NCI-H2029 (cell line): ENCODE measurements at places on chromosomes 4 and X.

DNA sequence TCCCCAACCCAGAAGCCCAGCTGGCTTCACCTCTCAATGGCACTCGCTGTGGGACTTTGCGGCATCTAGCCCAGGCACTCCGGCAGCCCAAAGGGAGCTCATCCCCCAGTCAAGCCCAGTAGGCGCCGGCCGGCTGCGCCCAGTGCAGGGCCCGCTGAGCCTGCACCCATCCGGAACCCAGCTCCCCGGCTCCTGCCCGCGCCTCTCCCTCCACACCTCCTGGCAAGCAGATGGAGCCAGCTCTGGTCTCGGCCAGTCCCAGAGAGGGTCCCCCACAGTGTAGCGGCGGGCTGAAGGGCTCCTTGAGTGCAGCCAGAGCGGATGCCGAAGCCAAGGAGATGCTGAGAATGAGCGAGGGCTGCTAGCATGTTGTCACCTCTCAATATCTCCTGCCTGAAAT is 116.8 kb upstream of the UGT8 start:
- DNase-seq, result no peak

- no peak for DNase-seq
Observed at GRCh38 chr4:126800575-126801141, 832.1 kb upstream of the INTU start.

GRCh38 chr4:8188743-8189550 is 10.1 kb upstream of the SH3TC1 start:
- peak; percentile 96 for DNase-seq

DNA sequence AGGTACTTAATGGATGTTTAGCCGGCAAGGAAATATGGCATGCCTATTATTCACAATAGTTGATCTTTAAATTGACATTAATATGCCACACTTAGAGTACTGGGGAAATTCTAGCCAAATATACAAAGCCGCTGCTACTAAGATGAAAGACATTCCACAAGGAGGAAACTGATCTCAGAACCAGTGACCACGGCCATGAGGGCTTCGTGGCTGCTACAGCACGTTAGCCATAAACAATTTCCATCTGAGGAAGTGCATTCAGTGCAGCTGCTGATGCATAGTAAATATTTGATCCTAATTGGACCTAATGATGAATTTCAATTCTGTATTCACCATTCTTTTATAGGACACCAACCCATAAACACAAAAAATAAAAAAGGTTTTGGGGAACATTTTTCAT is 59.1 kb downstream of the SORBS2 start:
- no peak for DNase-seq

GRCh38 chr4:159481936-159482335 is 379.1 kb downstream of the RAPGEF2 start:
- DNase-seq, result no peak

GRCh38 chr4:2946812-2947600 is 16.2 kb downstream of the NOP14 start:
- no peak for DNase-seq

DNA sequence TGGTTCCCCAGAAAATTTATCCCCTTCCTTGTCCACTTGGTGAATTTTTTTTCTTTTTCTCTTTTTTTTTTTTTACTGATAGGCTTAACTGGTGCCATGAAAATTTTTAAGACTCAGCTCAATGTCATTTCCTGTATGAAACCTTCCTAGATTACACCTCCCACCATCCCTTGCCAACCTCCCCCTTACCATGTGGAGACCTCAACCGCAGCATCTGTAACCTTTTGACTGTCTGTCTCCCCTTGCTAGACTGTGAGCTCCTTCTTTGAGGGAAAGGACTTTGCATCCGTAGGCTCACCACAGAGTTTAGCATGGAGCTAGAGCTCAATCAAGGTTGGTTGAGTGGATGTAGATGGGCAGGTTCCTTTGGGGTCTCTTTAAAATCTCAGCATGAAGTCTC is 5.2 kb upstream of the PGRMC1 start:
- no peak for DNase-seq

- no peak for DNase-seq
Observed at GRCh38 chrX:48477960-48478755, 2.2 kb downstream of the FTSJ1 start.

- DNase-seq, result peak; percentile 1
Observed at GRCh38 chrX:35380808-35381700, 417.1 kb upstream of the MAGEB16 start.

DNA sequence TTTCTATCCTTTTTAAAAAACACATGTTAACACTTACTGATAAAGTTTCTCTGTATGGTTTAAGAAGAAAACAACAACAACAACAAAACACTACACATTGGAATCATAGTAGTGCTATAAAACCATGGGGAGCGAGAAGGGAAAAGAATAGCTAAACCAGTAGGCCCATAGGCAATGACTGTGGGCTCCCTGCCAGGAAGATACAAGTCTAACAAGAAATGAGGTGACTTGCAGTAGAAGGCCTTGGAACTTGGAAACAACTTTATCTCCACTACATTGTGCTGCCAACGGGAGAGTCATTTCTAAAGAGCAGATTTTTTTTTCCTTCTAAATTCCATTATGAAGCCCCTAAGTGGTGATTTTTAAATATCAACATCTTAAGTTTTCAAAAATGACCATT is 78.0 kb downstream of the GPC4 start:
- DNase-seq, result no peak

GRCh38 chrX:150690126-150690525 is 3.1 kb upstream of the MTMR1 start:
- DNase-seq, result no peak

GRCh38 chr4:18198653-18199052 is 177.1 kb upstream of the LCORL start:
- no peak for DNase-seq

DNA sequence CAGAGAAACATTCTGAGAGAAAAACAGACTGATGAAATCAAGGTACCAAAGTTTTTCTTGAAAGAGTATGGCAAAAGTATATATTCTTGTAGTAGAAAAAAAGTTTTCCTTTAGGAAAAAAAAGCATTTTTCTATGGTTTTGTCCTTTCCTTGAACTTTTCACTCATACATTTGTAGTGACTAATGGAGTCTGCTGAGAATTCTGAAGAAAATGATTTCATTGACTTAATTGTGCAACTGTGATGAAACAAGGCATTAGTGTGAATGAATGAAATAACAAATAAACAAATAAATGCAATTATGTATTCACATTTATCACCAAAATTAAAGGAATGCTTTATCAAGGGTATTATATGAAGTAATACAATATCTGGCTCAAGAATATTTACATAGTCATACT is 5.7 kb downstream of the CSN1S1 start:
- DNase-seq, result no peak

DNA sequence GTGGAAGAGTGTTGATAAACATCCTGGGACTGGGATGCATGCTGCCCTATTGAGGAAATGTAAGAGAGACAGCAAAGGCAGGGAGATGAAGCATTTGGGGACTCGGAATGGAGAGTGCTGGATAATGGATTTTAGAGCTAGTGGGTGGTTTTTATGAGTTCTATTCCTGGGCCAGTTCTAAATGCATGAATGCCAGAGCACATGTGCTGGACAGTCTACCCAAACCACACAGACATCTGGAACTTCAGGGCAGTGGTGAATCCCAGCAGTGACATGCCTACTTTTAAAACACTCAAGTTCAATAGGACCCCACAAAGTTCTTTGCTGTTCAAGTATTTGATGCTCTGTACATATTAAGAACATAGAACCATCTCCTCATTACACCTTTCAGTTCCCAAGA is 133.9 kb downstream of the CBR4 start:
- DNase-seq, result no peak

- no peak for DNase-seq
Observed at GRCh38 chrX:145817331-145818185, at the start of gene SLITRK2. Gene SLITRK2 (plus strand): TSS chrX:145817829. CDS start chrX:145822426, 4,597 bp downstream.

GRCh38 chrX:31969714-31970113 is 897.9 kb upstream of the FTHL17 start:
- DNase-seq, result no peak

DNA sequence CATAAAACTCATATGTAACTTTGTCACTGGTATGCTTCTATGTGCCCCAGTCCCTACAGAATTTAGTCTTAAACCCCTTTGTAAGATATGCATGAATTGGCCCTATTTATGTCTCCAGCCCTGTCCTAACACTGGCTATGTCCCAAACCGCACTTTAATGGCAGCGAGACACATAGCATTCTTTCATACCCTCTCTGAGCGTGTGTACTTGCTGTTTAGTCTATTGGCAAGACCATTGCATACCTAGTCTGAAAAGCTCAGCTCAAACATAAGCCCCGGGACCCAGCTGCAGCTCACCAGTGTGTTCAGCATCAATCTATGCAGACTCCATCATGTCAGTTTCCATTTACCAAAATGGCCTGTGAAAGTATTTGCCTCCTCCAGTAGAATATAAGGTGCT is 1018.4 kb upstream of the TENM3 start:
- DNase-seq, result no peak

GRCh38 chr4:81314196-81314896 is 99.3 kb upstream of the PRKG2 start:
- peak; percentile 97 for DNase-seq

- no peak for DNase-seq
Observed at GRCh38 chr4:2794486-2795299, 1.8 kb downstream of the SH3BP2 start.

- DNase-seq, result peak; percentile 33
Observed at GRCh38 chrX:153474718-153475117, 4.3 kb upstream of the HAUS7 start.

DNA sequence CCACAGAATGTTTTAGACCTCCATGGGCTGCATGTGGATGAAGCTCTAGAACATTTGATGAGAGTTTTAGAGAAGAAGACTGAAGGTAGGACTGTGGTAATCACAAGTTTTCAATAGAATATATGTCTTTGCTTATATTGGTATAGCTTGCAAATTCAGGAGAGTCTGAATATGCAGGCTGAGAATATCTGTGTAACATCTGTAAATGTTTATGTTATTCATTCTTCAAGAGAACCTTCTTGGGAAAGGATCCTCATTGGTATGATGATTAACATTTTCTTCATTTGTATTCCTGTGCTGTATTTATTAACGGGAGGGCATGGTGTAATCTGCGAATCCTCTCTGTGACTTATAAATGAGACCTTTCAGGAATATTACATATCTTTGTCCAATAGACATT is 52.1 kb upstream of the RHOH start:
- DNase-seq, result no peak

GRCh38 chrX:142363501-142363900 is 158.4 kb upstream of the MAGEC2 start:
- DNase-seq, result no peak

GRCh38 chr4:2996415-2996814 is 33.0 kb downstream of the GRK4 start:
- DNase-seq, result no peak

DNA sequence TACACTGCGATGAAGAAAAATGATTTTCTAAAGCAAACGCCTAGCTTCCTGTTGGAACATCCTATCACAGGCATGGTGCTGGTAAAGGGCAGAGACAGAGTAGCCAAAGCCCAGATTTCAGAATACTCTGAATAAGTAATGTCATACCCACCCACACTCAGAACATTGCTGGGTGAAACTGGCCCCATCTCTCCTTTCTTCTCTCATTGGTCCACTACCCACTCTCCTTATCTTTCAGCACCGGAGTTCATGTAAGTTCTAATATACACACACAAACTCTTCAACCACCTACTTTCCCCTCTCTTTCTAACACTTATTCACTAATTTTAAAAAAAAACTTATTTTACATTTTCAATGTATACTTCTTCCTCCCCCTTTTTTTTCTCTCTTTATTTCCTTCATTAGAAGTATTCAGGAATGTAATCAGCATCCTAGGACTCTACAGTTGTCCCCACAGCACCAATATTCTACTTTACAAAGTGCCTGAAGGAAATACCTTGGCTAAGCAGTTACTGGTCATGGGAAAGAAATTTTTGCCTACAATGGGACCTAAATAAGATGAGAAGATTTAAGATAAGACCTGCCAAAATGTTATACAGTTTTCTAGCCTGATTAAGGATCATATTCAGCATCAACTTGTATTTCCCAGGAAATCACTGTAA is 63.0 kb downstream of the SEC24D start:
- no peak for DNase-seq
